A549 treated with dexamethasone at 1 μM for 4 hours (cell line): ENCODE measurements at places on chromosomes 5 and 9. TPM values are rescaled to one million over a fixed set of nuclear protein-coding genes. Genes with fewer than 3 reads are reported as not detected.

The BARHL1 gene
- total RNA-seq: not detected in 5 replicates

The ARID3C gene
- total RNA-seq: 0.17 to 0.25 TPM (median 0.20 TPM) in 5 replicates

The ZNF483 gene
- 0.50 to 0.94 TPM (median 0.56 TPM) in 5 replicates for total RNA-seq

The NSD1 gene
- total RNA-seq: 15.6 to 25.6 TPM (median 22.5 TPM) in 5 replicates

The IFNA2 gene
- total RNA-seq: not detected in 5 replicates

The CACNA1B gene
- 0.01 to 0.05 TPM (median 0.03 TPM) in 5 replicates for total RNA-seq

The NUTM2G gene
- total RNA-seq: 0.05 TPM in 1 of 5 replicates, not detected in the others
